ENCODE measurements at places on chromosomes 6 and 20. TPM values are rescaled to one million over a fixed set of nuclear protein-coding genes. Genes with fewer than 3 reads are reported as not detected.

GSTA2 gene
- not detected for total RNA-seq

TBC1D22B gene
- total RNA-seq = 5.9 TPM

FUT9 gene
- 0.79 TPM for total RNA-seq

SPTLC3 gene
- 18.5 TPM for total RNA-seq

RHAG gene
- total RNA-seq = not detected

TREML2 gene
- not detected for total RNA-seq

ENPP3 gene
- total RNA-seq = 0.11 TPM

TAF8 gene
- 30.6 TPM for total RNA-seq

C4A gene
- 2.2 TPM for total RNA-seq

RAD21L1 gene
- total RNA-seq = under 0.01 TPM

GJA1 gene
- total RNA-seq = 195 TPM

TRIM38 gene
- total RNA-seq = 6.7 TPM

CDSN gene
- total RNA-seq = 69.1 TPM

ANGPT4 gene
- total RNA-seq = under 0.01 TPM

SOD2 gene
- 38.7 TPM for total RNA-seq

RAMACL gene
- total RNA-seq = 2.4 TPM

IP6K3 gene
- total RNA-seq = 2.4 TPM

BPI gene
- total RNA-seq = not detected

MLN gene
- not detected for total RNA-seq

SLC52A3 gene
- total RNA-seq = 0.11 TPM

All from placental epithelial cell (primary cell).